Fibroblast of villous mesenchyme (primary cell): ENCODE measurements at places on chromosomes 13 and 19. TPM values are rescaled to one million over a fixed set of nuclear protein-coding genes. Genes with fewer than 3 reads are reported as not detected.
A peak's percentile ranks its signal among the peaks of the same experiment; 100 is the strongest.

DNA sequence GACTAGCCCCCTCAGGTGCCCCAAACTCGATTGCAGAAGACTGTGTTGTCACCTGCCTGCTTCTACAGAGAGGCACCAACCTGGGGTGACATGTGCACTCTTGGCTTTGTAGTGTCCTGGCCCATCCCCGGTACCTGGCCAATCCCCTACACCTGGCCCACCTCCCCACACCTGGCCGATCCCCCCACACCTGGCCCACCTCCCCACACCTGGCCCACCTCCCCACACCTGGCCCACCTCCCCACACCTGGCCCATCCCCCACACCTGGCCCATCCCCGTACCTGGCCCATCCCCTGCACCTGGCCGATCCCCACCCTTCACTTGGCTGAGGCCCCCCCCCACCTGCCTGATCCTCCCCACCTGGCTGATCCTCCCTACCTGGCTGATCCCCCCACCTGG is 25.4 kb downstream of the ATP11A start:
- DNase-seq = no peak

GRCh38 chr19:15869109-15869555 is 28.7 kb downstream of the CYP4F2 start:
- peak; percentile 13 for DNase-seq

The CEACAM3 gene
- not detected in 2 replicates for total RNA-seq

DNA sequence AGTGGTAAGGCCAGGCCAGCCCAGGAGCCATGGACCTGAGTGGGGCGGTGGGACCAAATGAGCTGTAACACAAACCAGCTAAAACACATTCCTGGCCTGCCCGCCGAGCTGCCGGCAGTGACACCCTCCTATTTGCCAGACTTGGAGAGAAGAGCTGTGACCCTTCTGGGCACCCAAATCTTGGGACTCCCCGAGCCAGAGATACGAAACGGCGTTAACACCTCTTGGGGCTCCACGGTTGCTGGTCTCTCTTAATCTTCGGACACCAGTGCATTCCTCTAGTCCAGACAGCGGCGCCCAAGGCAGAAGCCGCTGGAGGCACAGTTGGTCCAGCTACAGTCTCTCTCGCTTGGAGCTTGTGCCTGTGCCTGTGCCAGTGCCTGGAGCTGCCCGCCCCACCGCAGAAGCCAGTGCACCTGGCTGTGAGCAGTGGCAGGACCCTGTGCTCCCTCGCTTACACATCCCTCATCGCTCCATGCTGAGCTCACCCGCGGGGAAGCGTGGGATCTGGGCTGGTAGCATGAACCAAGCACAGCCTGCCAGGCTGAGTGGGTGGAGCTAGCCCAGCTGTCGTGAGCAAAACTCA is 147.2 kb upstream of the KLHL1 start:
- no peak for DNase-seq

The VSTM2B gene
- total RNA-seq = not detected in 2 replicates
